ENCODE measurements at places on chromosomes 1 and 21. TPM values are rescaled to one million over a fixed set of nuclear protein-coding genes. Genes with fewer than 3 reads are reported as not detected.

GRCh38 chr1:109198745-109199144 lies 15.0 kb upstream of the SARS1 start:
- DNase-seq, result no peak

GRCh38 chr1:217089361-217090014 lies 366.3 kb upstream of the ESRRG start:
- no peak for DNase-seq

- no peak for DNase-seq
These were observed 3.7 kb upstream of the PHACTR4 start for GRCh38 chr1:28365864-28366263.

GRCh38 chr1:45557422-45557944 lies 6.9 kb downstream of the AKR1A1 start:
- DNase-seq, result no peak

DNA sequence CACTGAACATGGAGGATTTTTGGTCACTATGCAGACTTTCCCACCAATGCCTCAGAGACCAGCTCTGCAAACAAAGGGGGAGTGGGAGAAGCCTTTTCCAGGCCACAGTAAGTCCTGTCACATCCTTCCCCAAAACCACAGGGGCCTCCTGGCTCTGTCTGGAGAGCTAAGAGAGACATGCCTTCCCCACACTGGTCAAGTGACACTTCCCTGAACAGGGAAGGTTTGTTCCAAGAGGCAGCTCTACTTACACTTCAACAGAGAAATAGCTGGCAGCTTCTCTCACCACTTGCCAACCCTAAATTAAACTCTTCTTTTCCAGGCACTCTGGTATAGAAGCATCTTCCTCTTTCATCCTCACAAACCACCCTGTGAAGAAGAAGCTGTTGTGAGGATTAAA lies 39.7 kb downstream of the EDN2 start:
- no peak for DNase-seq

- DNase-seq, result no peak
These were observed 17.9 kb downstream of the CLDN14 start for GRCh38 chr21:36461918-36462486.

GRCh38 chr1:154521695-154522094 lies 19.5 kb upstream of the SHE start:
- no peak for DNase-seq

- peak; percentile 50 for DNase-seq
These were observed 857.9 kb downstream of the BRINP3 start for GRCh38 chr1:189619682-189620332.

- no peak for DNase-seq
These were observed 7.3 kb downstream of the ARID4B start for GRCh38 chr1:235320521-235321179.

DNA sequence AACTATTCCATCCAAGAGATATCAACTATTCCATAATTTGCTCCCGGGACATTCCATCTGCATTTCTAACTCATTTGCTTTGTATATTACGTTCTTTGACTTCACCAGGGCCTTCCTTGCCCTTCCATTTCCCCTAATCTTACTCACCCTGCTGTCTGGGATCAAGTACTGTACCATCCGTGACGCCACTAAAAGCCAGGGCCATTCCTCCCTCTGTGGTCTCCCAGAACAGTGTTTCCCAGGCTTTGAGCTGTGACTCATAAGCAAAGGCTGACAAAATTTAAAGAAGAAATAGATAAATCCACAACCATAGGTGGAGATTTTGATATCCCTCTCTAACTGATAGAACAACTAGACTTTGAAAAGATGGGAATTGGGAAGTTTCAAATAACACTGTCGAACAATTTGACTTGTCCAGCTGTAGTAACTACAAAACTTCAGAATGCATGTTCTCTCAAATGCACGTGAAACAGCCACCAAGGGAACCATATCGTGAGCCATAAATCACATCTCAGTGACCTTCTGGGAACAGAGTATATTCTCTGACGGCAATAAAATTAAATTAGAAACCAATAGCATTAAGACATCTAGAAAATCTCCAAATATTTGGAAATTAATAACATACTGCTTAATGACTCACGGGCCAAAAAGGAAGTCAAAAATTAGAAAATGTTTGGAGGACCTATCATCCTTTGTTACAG lies 501.0 kb downstream of the SETD4 start:
- DNase-seq, result no peak

- DNase-seq, result no peak
These were observed 25.2 kb upstream of the SLAMF9 start for GRCh38 chr1:159979257-159979656.

DNA sequence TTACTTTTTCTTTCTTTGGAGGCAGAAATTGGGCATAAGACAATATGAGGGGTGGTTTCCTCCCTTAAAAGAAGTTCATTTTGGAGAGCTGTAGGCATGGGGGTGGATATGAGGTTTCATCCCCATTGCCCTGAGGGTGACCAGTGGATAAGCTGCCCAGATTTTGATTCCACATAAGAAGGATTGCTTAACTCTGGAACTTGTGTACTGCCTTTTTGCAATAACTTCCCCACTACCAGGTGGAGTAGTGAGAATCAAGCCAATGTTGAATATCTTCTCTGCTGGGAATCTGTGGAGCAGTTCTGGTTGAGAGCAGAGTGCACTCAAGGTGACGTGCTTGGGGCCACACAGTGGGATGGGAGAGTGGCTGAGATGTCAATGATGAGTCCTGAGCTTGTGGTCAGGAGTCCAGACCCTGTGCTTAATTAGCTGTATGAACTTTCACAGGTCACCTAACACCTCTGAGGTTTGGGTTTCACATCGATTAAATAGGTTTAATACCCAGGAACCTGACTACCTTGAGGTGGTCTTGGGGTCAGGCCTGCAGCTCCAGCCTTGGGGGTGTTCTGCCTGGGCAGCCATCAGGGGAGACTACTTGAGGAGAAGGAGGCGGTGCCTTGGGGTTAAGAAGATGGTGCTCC lies 152.9 kb downstream of the FCRL5 start:
- no peak for DNase-seq

GRCh38 chr21:44267655-44268142 lies 6.0 kb upstream of the DNMT3L start:
- no peak for DNase-seq

- DNase-seq, result no peak
These were observed 36.2 kb downstream of the GORAB start for GRCh38 chr1:170568197-170568596.

DNA sequence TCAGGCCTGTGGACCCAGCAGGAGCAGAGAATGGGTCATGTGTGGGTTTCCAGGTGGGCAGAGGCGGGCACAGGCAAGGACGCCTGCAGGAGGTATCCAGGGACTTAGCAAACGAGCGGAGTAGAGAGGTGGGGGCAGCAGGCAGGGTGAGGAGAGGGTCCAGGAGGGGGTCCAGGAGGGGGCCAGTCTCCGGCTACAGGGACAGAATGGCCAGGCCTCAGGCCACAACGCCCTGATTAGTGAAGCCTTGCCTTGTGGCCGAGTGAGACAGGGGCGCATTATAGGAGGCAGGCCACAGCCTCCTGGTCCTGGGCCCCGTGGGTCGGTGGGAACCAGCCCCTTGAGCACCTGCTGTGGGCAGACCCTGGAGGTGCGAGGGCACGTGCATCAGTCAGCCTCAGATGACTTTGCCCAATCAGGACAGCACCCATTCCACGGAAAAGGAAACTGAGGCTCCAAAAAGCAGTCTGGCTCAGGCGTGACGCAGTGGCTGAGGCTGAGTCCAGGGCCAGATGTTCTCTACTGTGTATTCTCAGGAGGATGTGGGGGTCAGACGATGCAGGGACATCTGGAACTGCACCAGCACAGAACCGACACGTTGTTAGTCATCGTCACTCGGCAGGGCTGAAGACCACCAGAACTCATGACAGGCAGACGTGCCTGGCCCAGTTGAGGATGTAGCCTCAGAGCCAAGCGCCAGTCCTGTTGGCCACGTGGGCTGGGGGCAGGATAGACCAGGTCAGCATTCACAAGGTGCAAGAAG lies 113.7 kb downstream of the CRYAA start:
- no peak for DNase-seq

DNA sequence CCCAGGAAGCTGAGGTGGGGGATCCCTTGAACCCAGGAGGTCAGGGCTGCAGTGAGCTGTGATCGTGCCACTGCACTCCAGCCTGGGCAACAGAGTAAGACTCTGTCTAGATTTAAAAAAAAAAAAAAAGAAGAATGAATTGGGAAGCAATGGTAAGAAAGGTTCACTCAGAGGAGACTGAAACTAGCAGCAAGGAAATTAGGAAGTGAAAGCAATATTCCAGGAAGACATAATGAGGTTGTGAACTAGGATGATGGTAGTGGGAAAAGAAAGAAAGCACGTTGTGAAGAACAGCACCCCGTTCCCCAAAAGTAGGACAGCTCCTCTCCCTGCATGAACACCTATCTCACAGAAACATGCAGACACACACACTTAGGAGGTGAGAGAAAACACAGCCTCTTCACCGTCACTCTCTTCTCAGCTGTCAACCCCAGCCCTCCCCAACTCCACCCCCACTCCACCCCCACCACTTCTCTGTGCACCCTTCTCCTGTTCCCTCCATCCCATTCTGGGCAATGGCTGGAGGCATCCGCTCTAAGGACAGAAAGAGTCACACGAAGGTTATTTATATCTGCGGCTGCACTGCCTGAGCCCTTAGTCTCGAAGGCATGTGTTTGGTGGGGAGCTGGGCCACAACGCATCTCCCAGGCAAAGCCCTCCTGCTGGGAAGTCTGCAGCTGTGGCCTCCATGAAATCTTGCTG lies 101.8 kb upstream of the LPGAT1 start:
- no peak for DNase-seq

DNA sequence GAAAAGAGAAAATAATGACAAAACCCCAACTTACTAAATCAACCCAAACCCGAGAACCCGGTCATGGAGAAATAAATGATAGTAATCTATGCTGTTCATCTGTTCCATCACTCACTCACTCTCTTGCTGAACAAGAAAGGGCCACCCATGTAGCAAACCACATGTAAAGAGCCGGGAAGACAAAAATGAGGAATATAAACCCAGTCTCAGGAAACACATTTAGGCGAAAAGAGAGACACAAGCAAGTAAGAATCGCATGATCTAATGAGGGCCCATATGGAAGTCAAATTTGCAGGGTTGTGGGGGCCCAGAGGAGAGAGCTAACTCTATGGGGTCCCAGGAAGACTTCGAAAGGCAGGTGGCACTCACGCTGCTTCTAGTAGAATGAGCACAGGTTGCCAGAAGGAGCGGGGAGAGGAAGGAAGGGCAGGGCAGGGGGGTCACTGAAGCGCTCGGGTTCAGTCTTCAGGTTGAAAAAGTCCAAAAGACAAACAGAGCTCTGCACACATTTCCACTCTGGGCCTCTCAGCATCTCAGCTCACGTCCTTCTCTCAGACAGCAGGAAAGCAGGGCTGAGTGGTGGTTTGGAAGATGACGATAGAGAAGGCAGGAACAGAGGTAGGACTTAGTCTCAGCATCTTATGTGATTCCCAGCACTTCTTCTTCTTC lies 142.9 kb upstream of the KRTAP19-8 start:
- DNase-seq, result no peak

GRCh38 chr1:204084247-204084772 lies 11.4 kb downstream of the SOX13 start:
- DNase-seq, result no peak

- DNase-seq, result no peak
These were observed 10.1 kb downstream of the VAV3 start for GRCh38 chr1:107954719-107955415.

DNA sequence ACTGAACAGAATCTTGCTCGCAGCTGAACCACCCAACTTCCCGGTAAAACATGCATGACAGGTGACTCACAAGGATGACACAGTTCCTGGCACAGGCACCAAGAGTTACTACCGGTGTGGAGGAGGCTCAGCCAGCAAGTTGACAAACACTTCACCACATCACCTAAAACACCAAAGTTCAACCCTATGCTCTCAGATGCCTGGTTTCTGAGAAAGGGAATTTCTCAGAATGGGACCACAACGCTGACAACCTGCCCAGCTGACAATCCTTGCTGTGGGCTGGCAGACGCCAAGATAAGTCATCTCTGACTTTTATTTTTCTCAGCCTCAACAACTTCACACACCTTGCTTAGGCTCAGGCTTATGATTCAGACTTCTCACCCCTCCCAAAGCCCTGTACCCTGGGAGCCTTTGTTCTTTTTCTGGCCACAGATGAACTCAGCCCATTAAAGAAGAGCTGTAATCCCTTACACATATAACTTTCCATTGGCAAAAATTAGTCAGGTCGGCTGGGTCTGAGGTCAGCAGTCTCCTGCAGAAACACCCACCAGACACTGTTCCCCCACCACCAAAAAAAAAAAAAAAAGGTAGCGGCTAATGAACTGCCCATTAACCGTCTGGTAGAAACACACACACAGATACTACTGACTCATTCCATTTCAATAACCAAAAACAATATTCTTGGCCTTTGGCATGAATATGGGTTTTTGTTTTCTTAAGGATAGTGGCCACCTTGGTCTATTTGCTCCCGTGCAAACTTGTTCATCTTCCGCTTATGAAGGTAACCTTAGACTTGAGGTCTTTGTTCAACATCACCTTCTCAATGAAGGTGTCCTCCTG lies 10.8 kb upstream of the TIAM1 start:
- DNase-seq, result no peak

DNA sequence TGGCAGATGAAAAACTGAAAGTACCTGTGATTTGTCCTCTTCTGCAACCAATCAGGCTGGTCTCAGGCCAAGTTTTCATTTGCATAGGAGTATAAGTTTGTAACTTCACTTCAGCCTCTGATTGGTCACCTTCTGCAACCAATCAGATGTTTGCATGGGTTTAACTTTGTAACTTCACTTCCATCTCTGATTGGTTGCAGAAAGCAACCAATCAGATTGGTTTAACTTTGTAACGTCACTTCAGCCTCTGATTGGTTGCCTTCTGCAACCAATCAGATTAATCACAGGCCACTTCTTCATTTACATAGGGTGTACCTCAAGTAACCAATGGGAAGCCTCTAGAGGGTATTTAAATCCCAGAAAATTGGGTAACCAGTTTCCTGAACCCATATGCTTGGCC lies 18.9 kb upstream of the TUT4 start:
- DNase-seq, result no peak

Gene COL9A2
- total RNA-seq, result 0.12 TPM

Gene CFHR4
- total RNA-seq, result not detected

Gene NKAIN1
- not detected for total RNA-seq

Gene IGSF5
- total RNA-seq, result not detected

Gene CHRM3
- total RNA-seq, result 3.4 TPM

Gene RNU1-4
- total RNA-seq, result under 0.01 TPM

Gene LCE1B
- not detected for total RNA-seq

Gene MFAP2
- total RNA-seq, result 133 TPM

Gene CAPN8
- total RNA-seq, result not detected

Gene FALEC
- not detected for total RNA-seq

Gene NCMAP
- not detected for total RNA-seq

Gene COL6A2
- 140 TPM for total RNA-seq

Gene FAM163A
- 1.5 TPM for total RNA-seq

Gene GPX7
- 19.5 TPM for total RNA-seq

Gene CLCA4
- not detected for total RNA-seq

Gene CHI3L2
- not detected for total RNA-seq

Gene CAMK1G
- 0.12 TPM for total RNA-seq
